ENCODE measurements at places on chromosomes 3 and 15.

GRCh38 chr15:71185706-71186105, 70.4 kb downstream of the THSD4 start:
- no peak for DNase-seq

GRCh38 chr3:197366301-197367044, 68.1 kb upstream of the DLG1 start:
- no peak for DNase-seq

DNA sequence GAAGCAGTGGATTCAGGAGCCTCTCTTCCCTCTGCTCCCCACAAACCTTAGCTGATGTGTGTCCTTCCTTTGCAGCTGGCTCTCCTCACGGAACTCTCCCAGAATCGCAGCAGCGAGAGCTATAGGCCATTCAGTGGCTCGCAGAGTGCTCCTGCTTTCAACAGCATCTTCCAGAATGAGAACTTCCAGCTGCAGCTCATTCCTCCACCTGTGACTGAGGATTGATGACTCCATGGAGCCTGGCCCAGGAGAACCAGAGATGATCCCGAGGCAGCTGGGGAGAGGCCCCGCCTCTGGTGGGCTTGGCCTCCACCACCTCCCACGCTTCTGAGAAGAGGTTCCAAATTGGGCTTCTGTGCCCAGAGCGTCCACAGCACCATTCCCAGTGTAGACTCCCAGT, 101.1 kb downstream of the C3orf70 start:
- no peak for DNase-seq

DNA sequence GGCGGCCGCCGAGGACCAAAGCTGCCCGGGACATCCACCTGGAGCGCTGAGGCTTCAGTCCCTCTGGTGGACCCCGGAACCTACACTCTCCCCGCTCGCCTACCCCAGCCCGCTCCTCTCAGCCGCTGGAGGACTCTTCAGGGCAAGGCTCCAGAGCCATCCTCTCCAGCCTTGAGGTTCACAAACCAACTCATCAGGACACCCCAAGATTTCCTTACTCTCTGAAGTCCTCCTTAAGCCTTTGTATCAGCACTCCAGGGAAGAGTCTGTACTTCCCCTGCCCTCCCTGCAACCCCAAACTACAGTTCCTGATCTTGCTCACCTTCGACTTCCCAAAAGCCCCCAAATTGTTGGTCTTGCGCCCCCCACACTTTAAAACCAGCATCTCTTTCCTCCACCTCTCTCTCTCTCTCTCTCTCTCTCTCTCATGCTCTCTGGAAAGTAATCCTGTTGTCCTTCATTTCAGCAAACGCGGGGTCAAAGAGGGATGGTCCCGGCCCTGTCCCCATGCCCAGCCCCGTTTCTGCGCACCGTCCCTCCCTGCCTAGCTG, 438 bp downstream of the THBS1 start:
- no peak for DNase-seq

DNA sequence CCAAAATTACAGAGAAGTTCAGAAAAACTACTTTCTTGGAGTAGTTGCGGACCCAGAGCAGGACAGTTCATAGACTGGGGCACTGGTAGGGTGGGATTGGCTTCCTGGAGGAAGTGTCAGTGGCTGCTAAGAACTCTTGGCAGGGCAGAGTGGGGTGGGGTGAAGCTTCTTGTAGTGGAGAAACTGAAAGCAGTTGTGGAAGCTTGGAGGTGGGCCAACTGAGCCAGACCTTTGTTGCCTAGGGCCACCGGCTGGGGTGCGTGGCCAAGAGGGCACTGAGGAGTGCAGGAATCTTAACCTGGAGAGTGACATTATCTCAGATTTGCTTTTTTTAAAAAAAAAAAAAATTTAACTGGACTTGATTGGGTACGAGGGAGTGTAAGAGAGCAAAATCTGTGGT, 3.1 kb downstream of the KAT2B start:
- no peak for DNase-seq

- no peak for DNase-seq
Measured at GRCh38 chr3:71376911-71377310, 206.6 kb downstream of the FOXP1 start.

DNA sequence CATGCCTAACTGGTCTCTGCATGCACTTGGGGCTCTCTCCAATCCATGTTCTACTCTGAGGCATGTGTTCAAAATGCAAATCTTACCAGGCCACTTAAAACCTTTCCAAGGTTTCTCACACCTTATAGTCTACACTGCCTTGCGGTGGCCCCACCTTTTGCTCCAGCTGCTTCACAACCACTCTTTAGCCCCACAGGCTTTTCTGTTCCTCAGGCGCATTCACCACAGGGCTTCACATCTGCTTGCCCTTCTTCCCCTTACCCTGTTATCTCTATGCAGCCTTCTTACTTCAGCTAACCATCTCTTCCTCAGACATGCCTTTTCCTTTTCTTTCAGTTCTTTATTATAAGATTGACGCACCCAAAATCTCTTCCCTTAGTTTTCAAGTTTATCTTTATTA, 37.8 kb downstream of the MINDY4B start:
- DNase-seq, result no peak

DNA sequence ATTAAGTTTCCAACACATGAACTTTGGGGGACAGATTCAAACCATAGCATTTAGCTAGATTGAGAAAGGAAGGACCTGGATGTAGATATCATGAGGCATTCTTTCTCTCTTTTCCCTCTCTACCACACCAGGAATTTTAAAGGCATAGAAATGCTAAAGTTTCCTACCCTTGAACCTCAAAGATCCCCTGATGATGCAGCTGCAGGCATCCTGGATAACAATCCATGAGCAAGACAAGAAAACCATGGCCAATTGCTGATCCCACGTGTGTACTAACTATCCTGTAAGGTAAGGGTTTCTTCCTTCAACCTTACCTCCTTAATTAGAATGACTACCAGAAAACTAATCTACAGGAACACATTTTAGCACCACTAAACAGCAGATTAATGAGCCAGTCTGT, 36.8 kb downstream of the CPNE4 start:
- DNase-seq, result no peak

GRCh38 chr3:194879126-194879877, 193.6 kb downstream of the FAM43A start:
- DNase-seq, result no peak

- DNase-seq, result peak; percentile 37
Measured at GRCh38 chr3:172562871-172563865, 39.9 kb upstream of the TNFSF10 start.

GRCh38 chr15:91737151-91737818, 116.2 kb upstream of the SLCO3A1 start:
- no peak for DNase-seq

GRCh38 chr3:76615719-76616118, 424.2 kb upstream of the ROBO2 start:
- peak; percentile 24 for DNase-seq

GRCh38 chr3:41024031-41024836, 175.1 kb upstream of the CTNNB1 start:
- no peak for DNase-seq

DNA sequence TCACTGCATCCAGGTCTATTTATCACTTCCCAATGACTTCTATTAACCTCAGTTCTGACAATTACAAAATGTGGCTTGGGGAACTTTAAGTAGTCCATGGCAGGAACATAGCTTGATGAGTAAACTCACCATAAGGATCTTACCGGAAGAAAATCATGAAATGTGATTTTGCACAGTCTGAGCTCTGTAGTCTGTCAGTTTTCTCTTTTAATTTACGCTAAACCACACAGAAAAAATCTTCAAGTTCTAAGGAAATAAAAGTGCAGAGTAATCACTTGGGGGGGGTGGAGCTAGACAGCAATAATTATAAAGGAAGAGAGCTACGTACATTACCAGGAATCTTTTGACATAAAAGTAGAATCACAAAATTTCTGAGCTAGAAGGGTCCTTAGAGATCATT, 9.2 kb downstream of the TBC1D5 start:
- no peak for DNase-seq

DNA sequence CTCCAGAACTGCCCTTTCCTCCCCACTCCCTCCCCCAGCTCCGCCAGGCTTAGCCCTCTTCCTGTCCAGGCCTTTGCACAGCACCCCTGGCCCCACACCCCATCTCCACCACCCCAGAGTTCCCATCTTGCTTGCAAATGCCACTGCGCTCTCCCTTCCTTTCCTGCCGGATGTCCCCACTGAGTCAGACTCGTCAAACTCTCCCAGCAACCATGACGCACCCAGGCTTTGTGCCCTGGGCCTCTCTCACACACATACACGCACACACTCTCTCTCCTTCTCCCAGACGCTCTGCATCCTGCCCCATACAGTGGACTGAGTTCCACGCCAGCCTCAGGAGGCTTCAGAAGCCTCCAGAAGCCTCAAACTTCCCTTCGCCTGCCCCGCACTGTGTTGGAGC, 2.8 kb upstream of the CCDC9B start:
- peak; percentile 89 for DNase-seq

GRCh38 chr15:72202801-72203506, 5.4 kb upstream of the GRAMD2A start:
- no peak for DNase-seq

GRCh38 chr15:80823995-80824394, 44.8 kb downstream of the CEMIP start:
- DNase-seq, result no peak

- no peak for DNase-seq
Measured at GRCh38 chr15:70478251-70478990, 284.9 kb downstream of the UACA start.

GRCh38 chr15:63210151-63211091, 21.0 kb downstream of the RAB8B start:
- no peak for DNase-seq

DNA sequence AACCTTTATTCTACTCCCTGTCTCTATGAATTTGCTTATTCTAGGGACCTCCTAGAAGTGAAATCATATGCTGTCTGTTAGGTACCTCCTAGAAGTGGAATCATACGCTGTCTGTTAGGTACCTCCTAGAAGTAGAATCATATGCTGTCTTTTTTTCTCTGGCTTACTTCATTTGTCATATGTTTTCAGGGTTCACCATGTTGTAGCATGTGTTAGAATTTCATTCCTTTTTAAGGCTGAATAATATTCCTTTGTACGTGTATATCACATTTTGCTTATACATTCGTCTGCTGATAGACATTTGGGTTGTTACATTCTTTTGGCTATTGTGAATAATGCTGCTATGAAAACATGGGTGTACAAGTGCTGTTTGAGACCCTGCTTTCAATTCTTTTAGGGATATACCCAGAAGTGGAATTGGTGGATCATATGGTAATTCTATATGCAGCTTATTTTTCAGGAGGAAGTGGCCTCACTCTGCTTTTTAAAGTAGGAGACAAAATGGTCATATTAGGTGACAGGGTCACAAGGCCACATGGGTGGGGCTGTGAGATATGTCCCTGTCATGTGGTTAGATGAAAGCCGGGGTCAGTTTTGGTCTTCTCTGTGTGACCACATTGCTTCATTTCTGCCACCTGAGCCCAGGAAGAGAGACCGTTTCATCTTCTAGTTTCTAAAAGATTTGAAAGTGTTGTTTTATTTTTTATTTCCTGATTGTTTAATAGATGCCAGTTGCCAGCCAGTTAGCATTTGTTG, 76.7 kb downstream of the FLNB start:
- no peak for DNase-seq

DNA sequence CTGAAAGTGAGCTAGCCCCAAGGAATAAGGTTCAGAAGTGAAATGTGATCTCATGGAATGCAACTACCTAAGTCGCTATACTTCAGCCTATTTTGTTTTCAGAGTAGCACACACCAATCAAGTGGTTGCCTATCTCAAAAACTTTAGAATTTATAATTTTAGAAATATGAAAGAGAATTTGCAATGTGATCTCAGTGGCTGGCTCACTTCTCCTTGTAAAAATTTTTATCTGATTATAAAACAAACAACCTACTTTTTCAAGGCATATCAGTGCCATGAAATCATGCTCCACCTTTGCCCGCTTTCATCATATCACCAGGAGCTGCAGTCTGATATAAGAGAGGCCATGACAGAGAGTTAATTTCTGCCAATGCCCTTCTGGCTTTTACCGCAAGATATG, 47.3 kb downstream of the CLDN11 start:
- no peak for DNase-seq

DNA sequence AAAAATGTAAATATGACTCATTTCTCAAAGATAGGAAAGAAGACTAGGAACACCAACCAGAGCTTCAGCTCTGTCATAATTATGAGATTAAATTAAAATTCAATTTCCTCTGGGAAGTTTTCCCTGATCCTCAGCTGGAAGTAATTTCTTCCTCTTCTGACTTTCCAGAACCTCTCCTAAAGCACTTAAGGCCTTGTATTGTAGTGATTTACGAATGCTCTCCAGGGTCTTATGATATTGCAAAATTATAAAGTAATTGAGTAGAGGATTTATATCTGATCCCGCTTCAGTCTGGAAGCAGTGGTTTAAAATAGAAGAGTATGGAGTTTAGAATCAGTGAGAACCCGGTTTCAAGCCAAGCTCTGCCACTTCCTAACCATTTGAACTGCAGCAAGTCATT, 279.8 kb downstream of the ZPLD1 start:
- no peak for DNase-seq

Data from HS-5 (cell line).